Kidney capillary endothelial cell (primary cell): ENCODE measurements at places on chromosomes 13 and 19.

DNA sequence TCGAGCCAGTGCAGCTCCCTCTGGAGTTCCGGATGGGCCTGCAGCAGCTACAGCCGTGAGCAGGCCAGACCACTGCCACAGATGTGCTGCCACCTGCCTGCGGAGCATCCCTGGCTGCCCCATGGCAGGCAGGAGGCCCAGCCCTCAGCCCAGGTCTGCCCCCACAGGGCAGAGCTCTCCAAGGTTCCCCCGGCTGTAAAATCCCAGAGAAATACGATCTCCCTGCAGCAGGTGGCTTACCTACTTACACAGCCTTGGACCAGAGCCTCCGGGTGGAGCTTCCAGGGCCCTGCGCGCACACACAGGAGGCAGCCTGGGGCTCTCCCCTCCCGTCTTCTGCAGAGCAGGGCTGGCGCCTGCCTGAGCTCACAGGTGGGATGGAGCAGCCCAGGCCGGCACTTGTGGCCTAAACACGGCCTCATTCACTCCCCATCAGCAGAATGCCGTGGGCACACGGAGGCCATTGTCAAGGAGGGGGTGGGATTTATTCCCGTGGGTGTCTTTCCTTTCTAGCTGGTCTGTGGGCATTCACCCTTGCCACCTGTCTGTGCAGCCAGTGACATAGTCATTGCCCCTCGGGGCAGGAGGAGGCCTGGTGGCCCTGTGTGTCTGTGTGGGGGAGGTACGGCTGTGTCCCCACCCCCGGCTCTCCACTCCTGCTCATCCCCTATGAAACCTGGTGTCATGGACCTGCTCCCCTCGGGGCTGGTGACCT, 118.0 kb downstream of the KDM4B start:
- no peak for DNase-seq

DNA sequence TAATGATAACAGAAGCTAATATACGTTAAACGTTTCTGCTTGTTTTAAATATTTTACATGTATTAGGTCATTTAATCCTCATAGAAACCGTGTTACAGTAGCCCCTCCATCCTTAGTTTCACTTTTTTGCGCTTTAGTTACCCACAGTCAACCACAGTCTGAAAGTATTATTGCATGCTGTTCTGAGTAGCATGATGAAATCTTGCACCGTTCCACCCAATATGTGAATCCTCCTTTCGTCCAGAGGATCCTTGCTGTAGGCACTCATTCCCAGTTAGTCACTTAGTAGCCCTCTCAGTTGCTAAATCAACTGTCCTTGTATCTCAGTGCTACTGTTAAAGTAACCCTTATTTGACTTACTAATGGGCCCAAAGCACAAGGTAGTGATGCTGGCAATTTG, 257.8 kb downstream of the ENOX1 start:
- DNase-seq, result no peak

DNA sequence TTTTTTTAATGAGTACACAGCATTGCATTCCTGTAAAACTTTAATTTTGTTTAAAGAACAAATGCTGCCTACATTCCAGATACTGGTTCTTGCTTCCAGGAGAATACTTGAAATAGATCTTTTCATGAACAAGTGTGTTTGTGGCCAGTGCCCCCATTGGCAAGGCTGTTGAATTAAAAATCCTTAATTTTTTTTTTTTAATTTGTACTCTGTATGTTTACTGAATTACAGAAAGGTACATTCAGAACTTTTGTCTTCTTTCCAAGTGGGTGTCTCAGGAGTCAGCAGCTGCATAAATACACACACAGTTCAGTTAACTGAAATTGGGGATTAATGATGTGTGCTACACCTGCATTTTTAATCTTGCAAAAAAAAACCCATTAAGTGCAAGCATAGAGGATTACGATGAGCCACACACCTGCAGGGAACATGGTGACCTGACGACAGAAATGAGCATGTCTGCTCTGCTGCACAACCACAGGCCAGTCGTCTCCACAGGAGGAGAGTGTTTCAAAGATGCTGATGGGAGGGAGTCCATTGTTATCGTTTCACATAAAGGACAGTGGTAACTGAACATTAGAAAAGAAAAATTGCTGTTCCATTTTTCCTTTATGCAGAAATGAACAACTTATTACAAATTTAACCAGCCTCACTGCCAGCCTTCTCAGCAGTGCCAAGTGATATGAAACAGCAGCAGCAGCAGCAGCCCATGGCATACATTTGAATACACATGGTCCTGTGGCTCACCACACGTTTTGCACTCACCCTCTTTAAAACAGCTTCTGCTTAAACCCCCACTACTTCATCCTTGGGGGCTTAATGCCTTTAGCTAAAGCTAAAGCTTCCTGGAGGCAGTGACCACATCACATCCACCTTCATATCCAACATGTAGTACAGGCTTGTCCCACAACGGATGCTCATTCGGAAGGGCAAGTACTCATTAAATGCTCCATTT, 72.3 kb upstream of the RFC3 start:
- no peak for DNase-seq

GRCh38 chr19:12205296-12205695, 42.4 kb downstream of the ZNF136 start:
- no peak for DNase-seq

- DNase-seq, result no peak
Measured at GRCh38 chr13:47813718-47814117, 187.4 kb downstream of the SUCLA2 start.

DNA sequence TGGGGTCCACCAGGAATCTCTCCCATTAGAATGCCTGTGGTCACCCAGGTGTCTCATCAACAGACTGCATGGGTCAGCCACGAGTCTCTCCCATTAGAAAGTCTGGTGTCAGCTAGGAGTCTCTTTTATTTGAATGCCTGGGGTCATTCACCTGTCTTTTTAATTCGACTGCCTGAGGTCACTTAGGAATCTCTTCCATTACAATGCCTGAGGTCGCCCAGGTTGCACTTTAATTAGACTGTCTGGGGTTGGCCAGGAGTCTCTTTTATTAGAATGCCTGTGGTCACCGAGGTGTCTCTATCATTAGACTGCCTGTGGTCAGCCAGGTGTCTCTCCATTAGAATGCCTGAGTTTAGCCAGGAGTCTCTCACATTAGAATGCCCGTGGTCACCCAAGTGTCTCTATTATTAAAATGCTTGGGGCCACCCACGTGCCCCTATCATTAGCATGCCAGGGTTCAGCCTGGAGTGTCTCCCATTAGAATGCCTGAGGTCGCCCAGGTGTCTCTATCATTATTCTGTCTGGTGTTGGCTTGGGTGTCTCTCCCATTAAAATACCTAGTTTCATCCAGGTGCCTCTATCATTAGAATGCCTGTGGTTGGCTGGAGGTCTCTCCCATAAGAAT, 1474.3 kb downstream of the UQCRFS1 start:
- DNase-seq, result no peak

DNA sequence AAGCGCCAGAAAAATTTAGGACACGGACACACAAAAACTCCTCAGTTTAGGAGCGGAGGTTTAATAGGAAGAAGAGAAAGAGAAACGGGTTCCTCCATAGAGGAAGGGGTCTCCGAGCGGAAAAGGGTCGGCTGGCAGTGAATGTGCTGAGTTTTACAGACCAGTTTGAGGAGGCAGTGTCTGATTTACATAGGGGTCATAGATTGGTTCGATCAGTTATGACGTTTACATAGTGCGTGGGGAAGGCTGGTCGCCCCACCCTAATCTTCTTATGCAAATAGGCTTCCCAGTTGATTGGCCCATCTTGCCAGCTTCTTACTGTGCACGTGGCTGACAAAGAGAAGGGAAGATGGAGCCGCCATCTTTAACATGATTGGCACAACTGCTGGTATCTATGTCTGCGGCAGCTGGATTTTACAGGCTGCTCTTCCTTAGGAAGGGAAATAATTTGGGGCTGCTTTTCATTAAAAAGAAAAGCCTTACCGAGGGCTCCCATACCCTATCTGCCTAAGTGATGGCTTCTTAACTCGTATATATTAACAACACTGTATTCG, 1.2 kb upstream of the ZNF225 start:
- peak; percentile 55 for DNase-seq

DNA sequence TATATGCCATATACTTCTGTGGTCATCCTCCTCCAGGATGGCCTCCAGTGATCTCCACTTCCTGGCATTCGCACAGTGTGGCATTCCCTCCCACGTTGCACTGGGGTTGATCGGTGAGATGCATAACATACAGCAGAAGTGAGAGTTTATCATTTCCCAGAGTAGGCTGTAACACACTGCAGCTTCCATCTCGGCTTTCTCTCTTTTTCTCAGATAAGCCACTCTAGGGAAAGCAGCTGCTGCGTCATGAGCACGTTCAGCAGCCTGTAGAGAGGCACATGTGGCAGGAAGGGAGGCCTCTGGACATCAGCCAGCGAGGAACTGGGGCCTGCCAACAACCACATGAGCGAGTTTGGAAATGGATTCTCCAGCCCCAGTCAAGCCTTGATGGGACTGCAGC, 807.1 kb downstream of the DIAPH3 start:
- no peak for DNase-seq

- peak; percentile 94 for DNase-seq
Measured at GRCh38 chr19:12945479-12946091, at the start of gene RAD23A. Gene RAD23A (plus strand): TSS chr19:12945862. CDS start chr19:12945949, 87 bp downstream.

DNA sequence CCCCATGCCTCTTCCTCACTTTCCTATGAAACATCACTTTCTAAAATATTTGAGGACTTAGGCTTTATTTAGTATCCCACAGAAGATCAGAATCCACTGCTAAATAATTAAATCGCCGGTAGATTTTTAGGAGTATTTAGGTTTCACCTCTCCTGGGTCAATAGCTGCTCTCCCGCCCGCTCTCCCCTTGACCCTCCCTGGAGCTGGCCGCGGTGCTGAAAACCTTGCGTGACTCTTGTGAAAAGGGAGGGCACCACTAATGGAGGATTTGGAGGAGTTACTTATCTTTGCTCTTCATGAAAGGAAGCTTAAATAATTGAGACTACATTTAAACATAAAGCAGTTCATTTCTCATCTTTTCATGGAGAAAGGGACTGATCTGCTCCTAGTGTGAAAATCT, 14.1 kb downstream of the POU4F1 start:
- no peak for DNase-seq
